ENCODE measurements at places on chromosomes 1 and 21.
A peak's percentile ranks its signal among the peaks of the same experiment; 100 is the strongest.

DNA sequence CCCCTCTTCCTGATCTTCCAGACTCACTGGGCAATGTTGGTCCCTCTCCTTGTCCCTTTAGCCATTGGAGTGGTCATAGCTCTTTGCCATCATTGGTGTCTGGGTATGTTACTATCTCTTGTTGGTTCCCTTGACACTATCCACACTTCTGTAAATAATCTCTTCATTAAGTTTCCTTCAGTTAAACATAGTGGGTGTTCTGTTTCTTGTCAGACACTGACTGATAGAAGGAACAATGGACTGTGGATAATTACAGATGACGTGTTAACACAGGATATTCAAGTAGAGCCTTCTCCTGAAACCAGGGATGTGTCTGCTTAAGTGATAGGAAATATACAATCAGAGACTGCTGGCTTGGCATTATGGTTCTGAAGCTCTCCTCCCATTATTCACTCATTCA, 458.3 kb upstream of the USP24 start:
- DNase-seq, result no peak

GRCh38 chr1:22416555-22417454, 34.8 kb upstream of the ZBTB40 start:
- DNase-seq, result peak; percentile 72

GRCh38 chr1:112618114-112618720, 724 bp downstream of the ST7L start:
- peak; percentile 58 for DNase-seq

DNA sequence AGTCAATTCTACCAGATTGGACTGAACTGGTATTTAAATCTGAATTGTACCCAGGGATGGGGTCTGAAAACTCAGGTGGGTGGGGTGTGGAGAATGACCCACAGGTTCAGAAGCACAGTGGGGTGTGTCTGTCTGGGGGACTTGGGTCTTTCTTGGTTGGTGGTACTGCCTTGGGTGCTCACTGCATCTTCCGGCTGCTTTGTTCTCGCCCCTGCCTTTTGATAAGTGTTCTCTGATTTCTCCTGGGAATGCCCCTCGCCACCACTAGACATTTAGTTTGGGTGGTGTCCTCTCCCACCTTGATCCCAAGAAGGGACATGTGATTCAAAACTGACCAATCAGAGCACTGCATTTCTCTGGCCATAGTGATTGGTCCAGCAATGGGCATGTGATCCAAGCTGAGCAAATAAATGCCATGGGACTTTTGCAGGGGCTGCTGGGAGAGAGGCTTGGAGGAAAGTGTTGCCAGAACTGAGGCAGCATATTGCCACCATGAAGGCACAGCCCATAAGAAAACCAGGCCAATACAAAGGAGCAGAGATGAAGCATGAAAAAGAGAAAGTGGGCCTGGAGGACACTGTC, 270.5 kb downstream of the NPHP4 start:
- DNase-seq, result no peak

DNA sequence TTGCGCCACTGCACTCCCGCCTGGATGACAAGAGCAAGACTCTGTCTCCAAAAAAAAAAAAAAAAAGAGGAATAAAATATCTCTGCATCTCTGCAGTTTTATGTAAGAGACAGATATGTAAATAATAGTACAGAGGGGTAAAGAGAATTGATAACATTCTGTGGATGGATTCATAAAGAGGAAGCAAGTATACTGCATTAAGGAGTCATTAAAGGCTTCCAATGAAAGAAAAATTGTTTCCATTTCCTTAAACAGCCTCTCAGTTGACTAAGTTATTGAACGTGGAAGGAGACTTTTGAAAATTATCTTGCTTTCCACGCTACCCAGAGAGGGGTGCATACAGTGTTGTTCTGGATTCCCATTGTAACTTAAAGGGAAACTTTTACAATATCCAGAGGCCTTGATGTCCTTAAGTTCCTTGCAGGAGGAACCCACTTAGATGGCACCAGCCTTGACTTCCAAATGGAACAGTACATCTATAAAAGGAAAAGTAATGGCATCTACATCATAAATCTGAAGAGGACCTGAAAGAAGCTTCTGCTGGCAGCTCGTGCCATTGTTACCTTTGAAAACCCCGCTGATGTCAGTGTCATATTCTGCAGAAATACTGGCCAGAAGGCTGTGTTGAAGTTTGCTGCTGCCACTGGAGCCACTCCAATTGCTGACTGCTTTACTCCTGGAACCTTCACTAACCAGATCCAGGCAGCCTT, 13.8 kb downstream of the CEP350 start:
- DNase-seq, result no peak

DNA sequence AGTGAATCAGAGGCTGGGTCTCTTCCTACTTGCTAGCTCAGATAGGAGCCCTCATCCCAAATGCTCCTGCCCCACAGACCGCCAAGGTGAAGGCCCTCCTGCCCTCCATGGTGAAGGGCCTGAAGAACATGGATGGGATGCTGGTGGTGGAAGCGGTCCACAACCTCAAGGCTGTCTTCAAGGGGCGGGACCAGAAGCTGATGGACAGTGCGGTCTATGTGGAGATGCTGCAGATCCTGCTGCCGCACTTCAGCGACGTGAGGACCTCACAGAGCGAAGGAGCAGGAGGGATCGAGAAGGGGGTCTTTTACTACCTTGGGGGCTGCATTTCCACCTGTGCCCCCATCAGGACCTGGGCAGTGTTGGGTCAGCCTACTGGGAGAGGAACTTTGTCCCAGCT, 14.6 kb upstream of the TTC4 start:
- no peak for DNase-seq

DNA sequence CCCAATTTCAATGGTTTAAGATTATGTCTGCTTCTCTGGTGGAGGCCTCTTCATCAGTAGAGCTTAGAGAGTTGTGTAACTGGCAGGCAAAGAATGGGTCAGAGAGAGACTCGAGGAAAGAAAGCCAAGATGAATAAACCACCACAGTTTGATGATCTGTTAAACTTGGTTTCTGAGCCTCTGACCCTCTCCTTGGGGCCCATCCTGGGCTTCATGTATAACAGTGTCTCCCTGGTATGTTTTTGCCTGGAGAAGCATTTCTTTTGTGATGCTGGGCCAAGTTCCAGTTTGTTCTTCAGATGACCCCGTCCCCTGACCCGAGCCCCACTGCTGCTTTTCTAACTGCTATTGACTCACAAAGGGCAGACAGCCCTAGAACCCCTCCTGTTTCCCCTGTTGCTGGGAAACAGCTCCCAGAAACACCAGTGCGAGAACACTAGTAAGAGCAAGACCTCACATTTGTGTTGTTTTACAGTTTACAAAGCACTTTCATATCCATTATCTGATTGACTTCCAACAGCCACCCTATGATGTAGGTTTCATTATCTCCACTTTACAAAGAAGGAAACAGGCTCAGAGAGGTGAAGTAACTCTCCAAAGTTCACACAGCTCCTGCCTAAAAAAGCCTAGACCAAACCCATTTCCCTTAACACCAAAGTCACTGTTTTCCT, 9.0 kb downstream of the CD2 start:
- DNase-seq, result peak; percentile 95

DNA sequence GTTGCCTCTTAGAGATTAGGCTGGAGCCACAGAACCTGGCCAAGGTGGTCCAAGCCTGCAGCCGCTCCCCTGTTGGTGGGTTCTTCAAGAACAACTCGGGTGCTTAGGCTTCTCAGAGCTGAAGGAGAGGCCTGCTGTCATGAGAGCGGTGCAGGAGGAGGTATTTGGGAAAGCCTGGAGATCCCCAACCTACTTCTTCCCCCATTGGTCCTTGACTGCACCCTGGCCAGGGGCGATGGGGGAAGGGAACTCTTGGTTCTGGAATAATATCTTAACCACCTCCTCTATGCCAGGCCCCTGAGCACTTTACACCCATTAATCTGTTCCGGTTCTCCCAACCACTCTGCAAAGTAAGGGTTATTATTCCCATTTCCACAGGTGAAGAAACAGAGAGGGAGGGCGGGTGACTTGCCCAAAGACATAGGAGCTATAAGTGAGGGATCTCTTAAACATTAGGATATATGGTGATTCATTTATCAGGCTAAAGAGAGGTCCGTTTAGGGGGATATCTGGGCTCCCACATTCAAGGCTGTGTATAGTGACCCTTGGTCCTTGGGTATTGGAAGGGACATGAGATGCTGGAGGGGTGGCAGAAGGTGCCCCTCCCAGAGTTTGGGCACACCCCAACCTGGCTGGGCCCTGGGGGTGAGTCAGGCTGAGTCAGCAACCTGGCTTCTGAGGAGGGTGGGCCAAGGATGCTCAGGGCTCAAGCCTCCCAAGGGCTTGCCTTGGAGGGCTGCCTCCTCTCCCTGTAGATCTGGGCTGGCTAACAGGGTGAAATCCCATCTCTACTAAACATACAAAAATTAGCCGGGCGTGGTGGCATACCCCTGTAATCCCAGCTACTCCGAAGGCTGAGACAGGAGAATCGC, 5.2 kb downstream of the TRNP1 start:
- no peak for DNase-seq

DNA sequence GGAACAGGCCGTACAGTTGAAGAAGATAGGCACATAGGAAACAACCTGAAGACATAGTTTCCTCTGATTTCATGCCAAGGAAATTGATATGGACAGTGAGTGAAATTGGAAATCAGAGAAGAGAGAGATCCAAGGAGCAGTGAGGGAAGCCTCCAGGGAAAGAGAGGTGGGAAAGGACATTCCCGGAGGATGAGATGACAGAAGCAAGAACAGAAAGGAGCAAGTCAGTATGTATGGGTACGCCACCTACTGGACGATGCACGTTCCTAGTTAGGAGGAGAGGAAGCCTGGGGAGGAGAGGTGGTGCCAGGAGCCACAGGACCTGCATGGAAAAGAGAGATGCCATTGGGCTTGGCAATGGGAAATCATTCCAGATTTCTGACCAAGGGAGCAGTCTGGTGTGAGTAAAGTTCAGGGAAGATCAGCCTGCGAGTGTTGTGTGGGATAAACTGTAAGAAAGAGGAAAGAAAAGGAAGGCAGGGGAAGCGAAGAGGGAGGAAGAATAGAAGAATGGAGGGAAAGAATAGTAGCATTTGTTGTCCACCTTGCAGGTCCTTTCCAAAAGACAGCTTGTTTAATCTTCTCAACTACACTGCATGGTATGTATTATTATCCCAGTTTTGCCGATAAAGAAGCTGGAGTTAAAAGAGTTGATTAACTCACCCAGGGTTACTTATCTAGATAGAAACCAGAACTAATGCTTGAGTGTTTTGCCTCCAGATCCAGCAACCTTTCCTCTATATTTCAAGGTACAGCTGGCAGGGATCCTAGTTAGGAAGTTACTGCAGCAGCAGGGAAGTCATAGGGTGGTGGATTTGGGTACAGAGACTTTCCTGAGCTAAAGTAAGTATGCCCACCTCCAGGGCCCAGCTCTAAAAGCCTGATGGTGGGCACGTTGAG, 27.4 kb downstream of the C1orf116 start:
- peak; percentile 30 for DNase-seq

DNA sequence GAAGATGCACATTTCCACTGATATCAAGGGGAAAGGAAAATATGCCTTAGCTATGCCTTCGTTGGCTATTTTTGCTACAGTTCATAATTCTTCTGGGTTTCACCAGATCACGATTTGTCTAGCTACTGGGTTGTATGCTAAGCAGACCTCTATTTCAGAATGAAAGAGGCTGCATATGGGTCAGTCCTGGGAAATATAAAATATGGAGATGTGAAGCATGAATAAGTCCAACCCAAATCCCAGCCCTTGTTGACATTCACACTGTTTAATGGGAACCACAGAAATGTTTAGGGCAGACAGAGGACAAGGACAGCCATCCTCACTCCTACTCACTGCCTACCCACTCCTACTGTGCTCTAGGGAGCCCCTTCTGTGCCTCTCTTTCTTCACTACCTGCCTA, 343.2 kb upstream of the CAMK1G start:
- no peak for DNase-seq

DNA sequence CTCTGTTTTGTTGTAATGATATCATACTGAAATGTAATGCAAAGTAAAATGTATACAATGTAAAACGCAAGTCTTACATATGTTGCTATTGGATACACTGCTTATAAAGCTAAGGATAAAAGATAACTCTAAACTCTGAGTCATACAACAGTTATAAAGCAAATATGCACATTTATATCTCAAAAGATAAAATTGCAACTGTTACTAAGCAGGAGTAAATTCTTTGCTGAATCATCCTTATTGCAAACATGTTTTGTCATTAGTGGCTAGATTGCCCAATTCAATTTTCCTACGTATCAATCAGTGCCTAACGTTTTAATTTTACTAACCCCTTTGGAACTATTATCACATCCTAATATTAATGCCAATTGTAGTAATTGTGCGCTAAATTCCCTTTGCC, 762.9 kb downstream of the LTN1 start:
- DNase-seq, result no peak

DNA sequence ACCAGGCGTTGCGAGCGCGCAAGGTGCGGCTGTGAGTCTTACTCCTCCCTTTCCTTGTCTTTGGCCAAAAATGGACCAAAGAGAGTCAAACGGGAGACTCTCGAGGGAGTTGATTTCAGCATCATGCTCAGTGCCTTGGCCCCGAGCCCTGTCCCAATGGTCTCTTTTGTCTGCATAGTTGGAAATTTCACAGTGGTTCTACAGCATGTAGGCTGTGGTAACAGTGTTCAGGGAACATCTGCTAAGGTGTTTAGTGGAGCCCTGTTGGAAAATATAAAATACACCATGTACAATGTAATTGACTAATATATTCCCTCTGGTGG, 2.7 kb downstream of the CACNA1E start:
- no peak for DNase-seq

DNA sequence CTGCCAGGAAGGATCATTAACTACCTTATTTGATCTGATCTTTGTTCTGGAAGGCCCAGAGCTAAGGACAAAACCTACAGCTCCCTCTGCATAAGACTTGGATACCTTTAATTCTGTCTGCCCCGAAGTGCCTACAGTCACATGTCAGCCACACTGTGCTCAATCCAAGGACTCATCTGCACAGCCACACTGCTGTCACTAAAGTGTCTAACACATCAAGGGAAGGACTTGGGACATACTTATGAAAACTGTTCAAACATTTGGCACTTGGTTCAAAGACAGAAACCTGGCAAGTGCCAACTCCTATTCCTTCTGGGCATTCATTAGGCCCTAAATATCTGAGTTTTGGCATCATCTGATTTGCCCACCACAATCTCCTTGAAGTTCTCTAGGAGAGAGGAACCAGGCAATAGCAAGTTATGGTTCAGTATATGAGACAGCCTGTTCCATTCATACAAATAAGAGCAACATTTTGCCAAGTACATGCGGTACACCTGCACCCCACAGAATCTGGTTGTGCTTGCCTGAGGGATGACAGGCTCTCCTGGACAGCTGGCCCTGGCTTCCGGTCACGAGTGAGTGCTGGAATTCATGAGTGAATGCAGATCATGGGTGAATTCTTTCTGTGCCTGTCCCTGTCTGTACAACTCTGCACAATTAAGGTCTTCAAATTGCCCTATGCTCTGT, 105.9 kb downstream of the KCNK1 start:
- no peak for DNase-seq

GRCh38 chr21:45376459-45377324, 28.3 kb upstream of the COL18A1 start:
- no peak for DNase-seq

DNA sequence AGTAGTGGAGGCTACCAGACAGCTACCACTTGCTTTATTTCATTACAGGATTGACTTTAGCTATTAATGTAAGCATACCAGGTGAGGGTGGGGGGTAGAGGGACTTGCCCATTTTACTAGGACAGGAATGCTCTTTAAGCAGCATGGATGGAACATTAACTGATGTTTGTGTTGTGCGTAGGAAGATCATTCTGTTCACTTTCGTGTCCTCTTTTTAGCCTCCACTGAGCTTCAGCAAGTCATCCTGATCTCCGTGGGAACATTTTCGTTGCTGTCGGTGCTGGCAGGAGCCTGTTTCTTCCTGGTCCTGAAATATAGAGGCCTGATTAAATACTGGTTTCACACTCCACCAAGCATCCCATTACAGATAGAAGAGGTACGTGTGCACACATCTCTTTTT, 29.3 kb downstream of the IFNGR2 start:
- no peak for DNase-seq

GRCh38 chr1:25072461-25072860, 142.4 kb upstream of the RUNX3 start:
- no peak for DNase-seq
